ENCODE measurements at places on chromosomes 6 and 20. TPM values are rescaled to one million over a fixed set of nuclear protein-coding genes. Genes with fewer than 3 reads are reported as not detected.

SPATS1 gene
- not detected for polyA plus RNA-seq

ADGRG6 gene
- polyA plus RNA-seq, result 0.42 TPM

C20orf204 gene
- polyA plus RNA-seq, result 12.1 TPM

CYP21A2 gene
- polyA plus RNA-seq, result 0.66 TPM

ASIP gene
- polyA plus RNA-seq, result not detected

PPP1R3G gene
- polyA plus RNA-seq, result 1.1 TPM

ULBP1 gene
- polyA plus RNA-seq, result 2.3 TPM

PRL gene
- polyA plus RNA-seq, result not detected

SIGLEC1 gene
- polyA plus RNA-seq, result 0.97 TPM

TFAP2A gene
- 18.1 TPM for polyA plus RNA-seq

TDRD6 gene
- polyA plus RNA-seq, result not detected

WFDC10B gene
- polyA plus RNA-seq, result not detected

THBD gene
- polyA plus RNA-seq, result 3.6 TPM

APOBEC2 gene
- polyA plus RNA-seq, result not detected

- DNase-seq, result no peak
These were observed 11.4 kb downstream of the TAGAP start for GRCh38 chr6:159033160-159034049.

GRCh38 chr6:136979206-136979605 lies 57.1 kb downstream of the SLC35D3 start:
- DNase-seq, result no peak

DNA sequence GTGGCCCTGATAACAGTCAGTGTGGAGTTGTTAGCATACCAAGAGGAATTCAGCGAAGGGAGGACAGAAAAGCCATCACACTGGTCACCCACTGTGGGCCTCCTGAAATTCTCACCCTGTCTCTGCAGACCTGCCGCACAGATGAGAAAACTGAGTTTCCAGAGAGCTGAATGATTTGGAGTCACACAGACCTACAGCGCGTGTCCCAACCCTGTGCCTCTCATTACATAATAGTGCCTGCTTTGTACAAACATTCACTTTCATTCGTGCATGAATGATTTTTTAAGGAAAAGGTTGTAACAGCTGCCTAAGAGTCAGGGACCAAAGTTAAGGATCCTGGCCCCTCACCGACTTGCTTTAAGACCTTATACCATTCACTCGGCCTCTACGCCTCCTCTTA lies 62.7 kb downstream of the THBS2 start:
- DNase-seq, result no peak

- DNase-seq, result no peak
These were observed 5.3 kb downstream of the DDRGK1 start for GRCh38 chr20:3199206-3199605.

- DNase-seq, result no peak
These were observed 66.9 kb upstream of the PRL start for GRCh38 chr6:22363714-22364239.

- DNase-seq, result peak; percentile 71
These were observed 15.9 kb upstream of the PEDS1 start for GRCh38 chr20:50169329-50169823.

DNA sequence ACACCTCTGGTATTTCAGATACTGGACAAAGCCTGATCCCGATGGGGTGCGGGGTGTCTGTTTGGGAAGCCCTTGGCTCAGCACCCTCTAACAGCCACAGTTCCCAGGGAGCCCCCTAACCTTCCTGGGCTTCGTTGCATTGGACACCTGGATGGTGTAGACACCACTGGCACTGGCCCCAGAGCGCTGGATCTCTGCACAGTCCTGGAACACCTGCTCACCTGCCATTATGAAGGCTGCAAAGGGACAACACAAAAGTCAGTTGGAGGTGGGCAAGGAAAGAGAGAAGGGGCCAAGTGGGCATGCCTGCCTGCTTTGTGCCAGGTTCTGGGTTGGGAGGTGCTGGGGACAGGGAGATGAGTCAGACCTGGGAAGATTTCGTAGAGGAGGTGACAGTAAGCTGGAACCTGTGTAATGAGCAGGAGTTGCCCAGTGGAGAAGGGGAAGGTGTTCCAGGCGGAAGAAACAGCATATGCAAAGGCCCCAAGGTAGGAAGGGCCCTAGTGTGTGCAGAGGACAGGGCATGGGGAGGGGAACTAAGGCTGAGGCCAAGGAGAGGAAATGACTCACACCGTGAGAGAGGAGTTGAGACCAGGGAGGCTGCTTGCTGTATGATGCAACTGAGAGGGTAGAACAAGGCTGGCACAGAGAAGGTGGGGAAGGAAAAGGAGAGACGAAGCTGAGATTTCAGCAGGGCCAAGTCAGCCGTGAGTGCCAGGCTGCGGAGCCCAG lies 34.9 kb downstream of the ANGPT4 start:
- DNase-seq, result no peak

DNA sequence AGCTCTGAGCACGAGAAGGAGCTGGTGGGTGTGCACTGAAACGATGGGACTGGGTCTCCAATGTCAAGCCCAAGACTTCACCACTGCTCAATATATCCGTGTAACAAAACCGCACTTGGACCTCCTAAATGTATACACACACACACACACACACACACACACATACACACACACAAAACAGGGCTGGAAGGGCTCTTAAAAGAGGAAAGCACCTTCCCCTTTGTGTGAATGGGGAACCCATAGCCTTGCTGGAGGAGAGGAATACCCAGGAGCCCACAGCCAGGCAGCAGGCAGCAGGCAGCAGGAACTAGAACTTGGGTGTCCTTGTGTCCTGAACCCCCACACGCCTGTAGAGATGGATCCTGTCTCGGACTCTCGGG lies 29.8 kb downstream of the TGM2 start:
- DNase-seq, result no peak

DNA sequence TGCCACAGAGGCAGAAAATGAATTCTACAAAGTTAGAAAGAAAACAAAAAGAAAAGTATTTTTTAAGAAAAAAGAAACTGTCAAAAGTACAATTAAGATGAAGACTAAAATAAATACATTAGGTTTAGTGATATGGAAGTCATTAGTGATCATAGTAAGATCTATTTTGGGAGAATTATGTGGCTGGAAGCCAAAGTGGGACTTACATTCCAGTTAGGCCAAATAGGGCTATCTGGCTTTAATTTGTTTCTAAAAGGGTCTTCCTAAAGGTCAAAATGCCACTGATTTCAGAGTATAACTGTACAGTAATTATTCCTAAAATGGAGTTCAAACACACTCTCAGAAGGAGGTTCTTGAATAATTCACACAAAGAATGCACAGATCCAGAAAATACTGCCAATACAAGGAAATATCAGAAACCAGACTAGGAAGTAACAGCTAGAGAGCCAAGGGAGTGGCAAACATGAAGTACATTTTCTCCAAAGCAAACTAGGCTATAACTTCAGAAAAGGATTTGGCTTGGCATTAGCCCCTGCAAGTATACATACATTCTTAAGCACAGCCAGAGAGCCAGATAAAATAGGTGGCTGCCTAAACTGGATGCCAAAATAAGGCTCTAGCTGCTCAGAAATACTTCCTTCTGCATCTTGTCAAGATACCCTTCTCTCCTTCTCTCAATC lies 45.3 kb downstream of the PDSS2 start:
- DNase-seq, result no peak

DNA sequence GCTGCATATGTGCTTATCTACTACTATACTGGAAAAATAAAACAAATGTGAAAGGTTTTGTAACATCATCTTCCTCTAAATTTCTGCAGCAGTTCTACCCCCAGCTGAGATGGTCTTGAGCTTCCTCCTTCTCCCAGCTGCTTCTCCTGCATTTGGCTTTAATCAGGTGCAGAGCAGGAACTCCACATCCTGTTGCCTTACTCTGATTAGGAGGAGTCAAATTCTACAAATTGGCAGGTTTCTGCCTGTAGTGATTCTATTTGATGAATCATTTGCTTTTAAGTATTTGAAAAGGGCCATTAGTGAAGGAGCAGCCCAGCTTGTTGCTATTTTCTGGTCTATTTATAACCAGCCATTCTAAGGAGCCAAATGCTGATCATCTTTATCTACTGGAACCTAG lies 224.5 kb downstream of the GMDS start:
- DNase-seq, result peak; percentile 62

GRCh38 chr20:36331209-36331608 lies 25.1 kb downstream of the DLGAP4 start:
- DNase-seq, result no peak

GRCh38 chr20:1267809-1268374 lies 1.8 kb downstream of the SNPH start:
- DNase-seq, result no peak

DNA sequence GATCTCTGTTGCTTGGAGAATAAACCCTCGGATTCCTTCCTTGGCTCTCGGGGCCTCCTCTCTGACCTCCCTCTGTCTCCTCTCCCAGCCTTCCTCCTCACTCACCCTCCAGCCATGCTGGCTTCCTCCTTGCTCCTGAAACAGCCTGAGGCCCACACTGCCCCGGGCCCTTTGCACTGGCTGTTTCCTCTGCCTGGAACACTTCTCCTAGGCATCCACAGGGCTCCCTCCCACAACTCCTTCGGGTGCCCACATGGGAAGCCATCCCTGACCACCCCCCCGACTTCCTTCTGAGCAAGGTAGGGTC lies 87.7 kb downstream of the CEBPB start:
- DNase-seq, result no peak

DNA sequence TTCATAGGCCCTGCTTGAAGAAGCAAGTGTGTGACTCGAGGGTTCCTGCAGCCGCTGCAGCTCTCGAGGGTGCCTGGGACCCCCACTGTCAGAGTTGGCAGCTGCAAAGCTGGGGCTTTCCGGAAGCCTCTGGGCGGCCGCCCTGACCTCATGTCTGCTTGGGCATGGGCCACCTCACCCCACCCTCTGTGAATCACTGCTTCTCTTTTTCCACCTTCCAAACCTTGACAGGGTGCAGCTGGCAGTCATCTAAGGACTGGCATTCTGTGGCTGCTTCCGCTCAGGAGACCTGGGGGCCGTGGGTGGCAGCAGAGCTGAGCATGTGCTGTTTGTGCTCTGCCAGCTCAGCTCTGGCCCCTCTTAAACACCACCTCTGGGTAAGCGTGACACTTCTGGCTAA lies 32.0 kb downstream of the ERMARD start:
- no peak for DNase-seq

- DNase-seq, result no peak
These were observed 43.4 kb downstream of the SLC35B3 start for GRCh38 chr6:8391934-8392333.

DNA sequence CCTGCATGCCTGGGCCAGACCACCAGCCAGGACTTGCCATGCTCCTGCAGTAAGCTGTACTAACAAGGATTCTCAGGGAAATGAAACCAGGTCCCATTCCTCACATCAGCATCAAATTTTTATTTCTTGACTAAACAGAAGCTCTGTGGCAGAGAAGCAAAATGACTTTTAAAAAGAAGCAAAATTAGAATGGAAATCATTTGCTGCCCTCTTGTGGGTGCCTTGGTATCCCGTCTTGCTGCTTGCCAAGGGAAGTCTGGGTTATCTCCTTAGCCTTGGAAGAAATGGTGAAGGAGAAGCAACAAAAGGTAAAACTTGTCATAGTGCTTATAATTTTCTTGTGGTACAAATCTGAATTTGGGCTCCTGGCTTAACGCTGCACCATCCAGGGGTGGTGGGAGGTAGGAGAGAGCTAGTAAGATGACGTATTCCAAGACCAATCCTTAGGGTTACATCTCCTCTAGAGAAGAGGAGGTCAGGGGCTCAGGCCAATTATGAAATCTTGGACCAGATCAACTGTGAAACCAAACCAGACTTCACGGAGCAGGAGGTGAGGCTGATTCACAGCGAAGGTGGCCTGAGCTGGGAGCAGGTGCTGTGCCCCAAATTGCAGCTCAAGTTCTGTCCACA lies 107.5 kb downstream of the FAXC start:
- DNase-seq, result peak; percentile 89

DNA sequence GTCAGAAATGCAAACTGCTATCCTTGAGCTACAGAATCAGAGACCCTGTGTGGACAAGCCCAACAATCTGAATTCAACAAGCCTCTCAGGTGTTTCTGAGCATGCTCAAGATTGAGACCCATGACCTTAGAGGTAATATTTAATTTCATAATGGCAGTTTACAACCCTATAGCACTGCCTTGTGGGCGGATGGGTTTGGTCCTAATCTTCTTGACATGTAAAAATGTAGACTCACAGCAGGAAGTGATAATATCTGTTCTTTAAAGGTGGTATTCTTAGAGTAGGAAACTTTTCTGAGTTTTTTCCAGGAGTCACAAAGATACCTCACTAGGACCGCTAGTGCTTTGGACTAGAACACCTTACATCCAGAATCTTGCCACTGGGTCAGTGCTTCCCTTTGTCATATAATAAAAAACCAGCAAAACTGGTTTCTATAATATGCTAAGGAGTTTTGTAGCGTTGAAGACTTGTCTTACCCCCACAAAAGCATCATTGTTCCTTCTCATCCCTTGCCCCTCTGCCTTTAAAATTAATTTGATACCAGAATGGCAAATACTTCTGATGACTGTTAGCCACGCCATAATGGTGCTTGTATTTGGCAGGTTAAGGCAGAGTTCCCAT lies 52.6 kb downstream of the E2F3 start:
- no peak for DNase-seq

- DNase-seq, result no peak
These were observed 374.1 kb upstream of the CITED2 start for GRCh38 chr6:139748353-139749146.

DNA sequence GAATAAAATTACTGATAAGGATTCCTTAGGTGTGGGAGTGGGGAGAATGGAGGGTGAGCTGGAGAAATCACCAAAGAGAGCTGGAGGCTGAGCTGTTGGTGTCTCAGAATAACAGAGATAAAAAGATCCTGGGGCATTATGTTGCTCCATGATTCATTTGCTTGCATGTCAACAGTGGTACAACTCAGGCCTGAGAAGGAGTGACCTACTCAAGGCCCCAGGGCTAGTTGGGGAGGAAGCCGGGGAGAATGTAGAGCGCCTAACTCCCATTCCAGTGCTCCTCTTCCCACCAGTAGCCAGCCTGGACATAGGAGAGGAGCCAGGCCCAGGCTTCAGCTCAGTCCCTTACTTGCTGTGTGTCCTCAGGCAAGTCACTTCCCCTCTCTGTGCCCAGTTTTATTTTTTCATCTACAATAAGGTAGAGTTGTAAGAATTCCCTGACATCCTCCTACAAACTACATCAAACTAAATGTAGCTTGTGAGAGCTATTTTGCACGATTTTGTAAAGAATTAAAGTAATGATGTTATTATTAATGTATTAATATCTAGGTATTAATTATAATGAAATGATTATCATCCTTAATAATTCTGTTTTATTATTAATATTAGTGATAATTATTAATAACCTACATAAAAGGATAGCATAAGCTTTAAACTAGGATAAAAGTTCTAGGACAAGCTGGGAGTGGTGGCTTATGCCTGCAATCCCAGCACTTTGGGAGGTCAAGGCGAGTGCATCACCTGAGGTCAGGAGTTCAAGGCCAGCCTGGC lies 250.9 kb upstream of the SULF2 start:
- DNase-seq, result no peak

- no peak for DNase-seq
These were observed 397.4 kb downstream of the MAFB start for GRCh38 chr20:40291493-40292135.

GRCh38 chr6:10861086-10861485 lies 20.8 kb downstream of the GCM2 start:
- DNase-seq, result no peak

GRCh38 chr6:84976526-84977362 lies 212.3 kb upstream of the TBX18 start:
- no peak for DNase-seq
